Small intestine (tissue), 16 donors: ENCODE measurements at places on chromosomes 4 and X. TPM values are rescaled to one million over a fixed set of nuclear protein-coding genes. Genes with fewer than 3 reads are reported as not detected.
A peak's percentile ranks its signal among the peaks of the same experiment; 100 is the strongest.

DNA sequence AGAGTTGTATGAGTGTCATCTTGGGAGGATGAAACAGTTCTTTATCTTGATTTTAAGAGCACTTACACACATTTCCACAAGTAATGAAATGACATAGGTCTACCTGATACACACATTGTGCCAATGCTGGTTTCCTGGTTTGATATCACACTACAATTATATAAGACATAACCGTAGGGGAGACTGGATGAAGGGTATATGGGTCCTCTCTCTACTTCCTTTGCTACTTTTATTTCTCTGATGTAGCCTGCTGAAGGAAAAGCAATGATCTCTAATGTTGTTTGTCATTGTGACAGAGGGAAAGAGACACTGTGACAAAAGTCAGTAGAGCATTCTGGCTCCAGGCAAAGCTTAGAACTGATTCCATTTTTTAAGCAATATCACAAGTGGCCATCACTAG, 238.0 kb downstream of the PDGFC start:
- H3K27me3 ChIP-seq = no peaks in the 10 kb centered on the region
- H3K27ac ChIP-seq = no peak overlapping the region
- DNase-seq = no peak
- H3K4me1 ChIP-seq = no peaks in the 10 kb centered on the region
- no peak overlapping the region for H3K4me3 ChIP-seq

DNA sequence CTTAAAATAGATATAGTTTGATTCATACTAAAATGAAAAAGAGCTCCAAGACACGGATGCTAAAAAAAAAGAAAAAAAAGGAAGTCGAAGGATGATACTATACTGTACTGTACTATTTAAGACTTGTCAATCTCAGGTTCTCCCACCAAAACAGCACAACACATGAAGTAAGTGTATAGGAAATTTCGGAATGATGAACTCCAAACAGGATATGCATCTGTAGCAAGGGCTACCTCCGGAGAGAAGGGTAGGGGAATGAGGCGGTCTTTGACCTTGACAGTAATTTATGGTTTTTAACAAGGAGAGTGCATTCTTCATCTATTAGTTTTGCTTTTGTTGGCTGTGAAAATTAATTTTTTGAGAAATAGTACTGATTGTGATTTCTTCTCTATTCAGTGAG, 541 bp upstream of the FIP1L1 start:
- no peak for DNase-seq
- peak overlapping the region; percentile 100 for H3K4me3 ChIP-seq

- no peaks in the 10 kb centered on the region for H3K4me1 ChIP-seq
- no peaks in the 10 kb centered on the region for H3K27me3 ChIP-seq
- H3K36me3 ChIP-seq = no peaks in the 10 kb centered on the region
Measured at GRCh38 chrX:23742174-23742696, 841 bp downstream of the ACOT9 start.

The GRPR gene
- polyA plus RNA-seq = not detected

DNA sequence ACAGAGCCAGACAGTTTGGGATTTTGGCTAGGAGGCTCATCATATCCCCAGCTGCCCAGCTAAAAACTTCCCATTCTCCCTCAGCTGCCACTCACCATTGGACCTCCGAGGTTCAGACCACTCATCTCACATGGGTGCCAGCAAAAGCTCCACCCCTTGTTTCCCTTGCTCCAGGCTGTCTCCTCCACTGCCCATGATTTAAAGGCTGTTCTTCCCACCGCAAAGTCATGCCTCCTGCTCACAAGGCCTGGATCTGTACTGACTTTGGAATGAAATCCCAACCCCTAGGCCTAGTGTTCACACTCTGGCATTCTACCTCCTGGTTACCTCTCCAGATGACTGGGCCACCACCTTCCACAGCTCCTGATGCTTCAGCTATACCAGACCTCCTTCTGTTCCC, 142.2 kb upstream of the EOLA2 start:
- H3K4me3 ChIP-seq = no peak overlapping the region
- H3K27me3 ChIP-seq = no peaks in the 10 kb centered on the region
- no peaks in the 10 kb centered on the region for H3K4me1 ChIP-seq
- no peak overlapping the region for H3K27ac ChIP-seq

DNA sequence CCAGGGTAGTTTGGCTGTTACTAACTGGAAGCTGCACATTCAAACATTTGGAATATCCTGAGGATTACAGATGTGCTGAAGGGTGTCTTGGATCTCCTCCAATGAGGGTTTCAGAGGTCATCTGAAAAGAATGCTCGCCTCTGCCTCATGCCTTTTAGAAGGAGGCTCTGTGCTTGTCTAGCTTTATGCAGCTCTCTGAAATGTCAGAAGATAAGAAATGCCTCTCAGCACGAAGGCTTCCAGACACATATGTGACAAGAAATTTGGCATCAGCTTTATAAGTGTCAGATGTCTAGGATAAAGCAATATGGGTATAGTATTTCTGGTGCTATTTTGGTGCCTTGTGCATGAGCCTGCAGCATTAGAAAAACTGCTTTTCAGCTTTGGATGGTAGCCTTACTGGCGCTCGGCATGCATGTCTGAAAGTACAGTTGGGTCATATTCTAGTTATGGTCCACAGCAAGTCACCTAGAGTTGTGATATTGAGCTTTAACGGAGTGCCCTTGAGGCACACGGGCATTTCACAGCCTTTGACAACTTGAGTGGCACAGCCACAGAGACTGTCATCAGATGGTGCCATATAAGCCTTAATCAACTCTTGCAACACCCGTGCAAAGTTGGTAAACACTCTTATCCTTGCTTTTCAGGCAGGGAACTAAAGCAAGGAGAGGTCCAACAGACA, 70.8 kb upstream of the PGRMC2 start:
- H3K4me1 ChIP-seq = peaks cover 2% of the 10 kb centered on the region
- no peaks in the 10 kb centered on the region for H3K36me3 ChIP-seq
- DNase-seq = no peak
- H3K27ac ChIP-seq = peak overlapping the region; percentile 39

The RAB39B gene
- 0.50 TPM for polyA plus RNA-seq

DNA sequence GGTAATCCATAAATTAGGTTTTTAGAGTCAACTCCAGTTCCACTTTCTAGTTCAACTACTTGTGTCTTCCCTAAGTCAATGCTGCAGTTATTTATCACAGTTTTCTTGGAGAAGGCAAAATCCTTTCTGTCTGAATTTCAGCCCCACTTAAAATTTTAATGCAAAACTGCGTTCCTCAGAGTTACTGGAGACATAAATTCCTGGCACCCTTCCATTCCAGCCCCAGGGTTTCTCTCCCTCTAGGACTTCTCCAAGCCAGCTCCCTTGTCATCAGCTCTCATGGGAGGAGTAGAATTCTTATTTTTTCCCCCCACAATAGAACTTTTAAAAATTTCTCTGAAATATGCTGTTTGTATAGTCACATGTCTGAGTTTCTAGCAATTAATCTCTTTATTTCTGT, 50.6 kb upstream of the PHOX2B start:
- peaks cover 3% of the 10 kb centered on the region for H3K4me1 ChIP-seq
- no peak overlapping the region for H3K4me3 ChIP-seq
- H3K36me3 ChIP-seq = no peaks in the 10 kb centered on the region
- DNase-seq = no peak
- H3K27ac ChIP-seq = no peak overlapping the region
- H3K27me3 ChIP-seq = peaks cover 2% of the 10 kb centered on the region
